ENCODE measurements at places on chromosomes 2 and 18.

DNA sequence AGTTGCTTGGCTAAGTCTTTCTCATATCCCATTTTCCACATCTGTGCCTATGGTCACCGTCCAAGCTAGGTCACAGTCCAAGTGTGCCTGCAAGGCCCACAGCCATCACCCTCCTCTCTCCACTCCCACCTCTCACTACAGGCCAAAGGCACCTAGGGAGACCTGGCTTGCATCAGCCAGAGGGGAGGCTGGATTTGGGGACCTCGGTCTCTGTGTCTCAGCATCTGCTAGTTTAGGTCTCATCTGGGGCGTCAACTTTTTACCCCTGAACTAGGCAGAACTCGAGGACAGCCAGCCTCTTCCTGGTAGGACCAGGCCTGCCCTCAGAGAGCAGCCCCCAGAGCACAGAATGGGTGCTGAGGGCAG is 217.1 kb downstream of the DYSF start:
- no peak for DNase-seq

DNA sequence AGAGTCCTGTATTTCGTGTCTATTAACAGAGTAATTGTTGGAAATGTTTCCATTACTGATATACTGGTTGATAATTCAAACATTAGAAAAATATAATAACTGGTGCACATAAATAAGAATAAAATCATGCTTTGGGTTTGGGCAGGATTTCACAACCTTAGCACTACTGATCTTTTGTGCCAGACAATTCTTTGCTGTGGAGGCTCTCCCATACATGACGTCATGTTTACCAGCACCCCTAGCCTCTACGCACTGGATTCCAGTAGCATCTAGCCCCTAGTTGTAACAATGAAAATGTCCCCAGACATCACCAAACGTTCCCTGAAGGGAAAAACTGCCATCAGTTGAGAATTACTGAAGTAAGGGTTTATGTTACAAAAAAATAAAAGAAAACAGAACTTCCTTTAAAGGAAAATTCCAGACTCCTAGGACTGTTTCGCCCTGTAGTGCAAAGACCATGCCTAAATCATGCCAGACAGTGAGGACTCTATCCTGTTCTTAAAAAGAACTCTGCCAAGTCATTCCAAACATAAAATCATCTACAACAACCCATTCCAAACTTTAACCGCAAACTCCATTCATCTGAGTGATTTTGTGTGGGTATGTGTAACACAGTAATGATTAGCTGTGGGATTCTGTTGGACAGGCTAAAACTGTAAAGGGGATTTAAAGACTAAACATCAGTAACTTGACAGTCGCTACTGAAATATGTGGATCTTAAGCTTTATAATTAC is 313.4 kb upstream of the CCDC68 start:
- DNase-seq = no peak

- no peak for DNase-seq
These were observed 6.9 kb downstream of the ACYP2 start for GRCh38 chr2:54122171-54122935.

DNA sequence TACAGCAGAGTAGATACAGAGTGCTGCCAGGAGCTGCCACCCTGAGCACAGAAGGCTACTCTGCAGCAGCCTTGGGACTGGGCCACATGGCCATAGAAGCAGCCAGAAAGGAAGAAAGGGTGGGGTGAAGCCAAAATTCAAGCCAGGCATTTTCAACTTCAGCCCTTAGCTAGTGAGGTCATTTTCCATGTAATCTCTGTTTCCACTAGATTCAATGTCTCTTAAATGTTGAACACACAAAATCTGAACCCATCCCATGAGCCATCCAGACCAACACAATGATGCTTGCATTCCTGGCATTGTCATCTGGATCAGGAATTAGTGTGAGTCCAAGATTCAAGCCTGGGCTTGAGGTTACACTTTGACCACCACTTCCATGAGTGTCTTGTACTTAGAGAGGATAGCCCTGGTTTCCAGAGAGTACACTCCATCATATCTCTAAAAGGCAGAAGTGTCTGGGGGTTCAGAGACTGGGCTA is 243.6 kb downstream of the OSR1 start:
- DNase-seq = peak; percentile 29

GRCh38 chr2:189952536-189953109 is 109.9 kb downstream of the MSTN start:
- no peak for DNase-seq

GRCh38 chr2:220981926-220982325 is 590.2 kb downstream of the EPHA4 start:
- DNase-seq = no peak

- DNase-seq = peak; percentile 19
These were observed 236.5 kb downstream of the ZNF804A start for GRCh38 chr2:184834699-184835397.

- DNase-seq = peak; percentile 14
These were observed 241.8 kb upstream of the MGAT5 start for GRCh38 chr2:134011936-134012586.

- no peak for DNase-seq
These were observed 26.0 kb downstream of the MARCO start for GRCh38 chr2:118968042-118968441.

DNA sequence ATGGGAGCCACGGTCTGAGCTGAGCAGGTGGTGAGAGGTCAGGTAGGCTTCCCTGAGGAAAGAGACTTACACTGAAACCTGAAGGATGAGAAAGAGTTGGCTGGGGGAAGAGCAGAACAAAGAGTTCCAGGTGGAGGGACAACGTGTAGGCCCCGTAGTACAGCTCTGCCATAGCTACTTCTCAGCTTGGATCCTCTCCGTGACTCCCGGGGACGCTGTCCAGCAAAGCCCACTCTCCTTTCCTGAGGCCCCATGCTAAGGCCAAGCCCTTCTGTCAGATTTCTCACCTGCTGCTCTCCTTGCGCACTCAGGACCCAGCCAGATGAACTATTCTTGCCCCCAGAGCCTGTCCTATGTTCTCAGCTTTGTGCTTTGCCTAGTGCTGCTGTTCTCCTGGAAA is 173.8 kb downstream of the GALNT1 start:
- no peak for DNase-seq

DNA sequence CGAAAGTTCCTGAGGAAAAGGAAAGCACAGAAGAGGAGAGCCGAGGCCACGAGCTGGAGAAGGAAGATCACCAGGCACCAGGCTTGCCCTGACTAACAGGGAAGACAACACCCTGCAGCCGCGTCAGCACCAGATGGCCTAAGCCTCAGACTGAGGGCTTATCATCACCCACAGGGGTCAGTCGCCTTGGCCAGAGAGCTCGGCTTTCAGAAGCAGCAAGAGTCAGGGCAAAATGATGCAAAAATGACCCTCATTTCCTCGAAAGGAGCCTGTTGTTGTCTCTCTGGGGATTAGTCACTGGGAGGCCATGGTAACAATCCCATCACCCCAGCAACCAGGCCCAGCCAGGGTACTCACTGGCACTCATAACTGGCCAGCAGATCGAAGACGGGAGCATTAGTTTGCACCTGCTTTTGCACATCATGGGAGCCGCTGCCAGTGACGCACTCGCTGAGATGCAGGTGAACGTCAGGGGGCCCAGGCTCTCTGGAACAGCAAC is 42.7 kb upstream of the ZFP36L2 start:
- peak; percentile 99 for DNase-seq

GRCh38 chr2:40178971-40179370 is 272.9 kb downstream of the SLC8A1 start:
- DNase-seq = no peak

- DNase-seq = no peak
These were observed 468.9 kb upstream of the HS6ST1 start for GRCh38 chr2:128787616-128788015.

- no peak for DNase-seq
These were observed 1.3 kb upstream of the FIGN start for GRCh38 chr2:163737190-163737439.

DNA sequence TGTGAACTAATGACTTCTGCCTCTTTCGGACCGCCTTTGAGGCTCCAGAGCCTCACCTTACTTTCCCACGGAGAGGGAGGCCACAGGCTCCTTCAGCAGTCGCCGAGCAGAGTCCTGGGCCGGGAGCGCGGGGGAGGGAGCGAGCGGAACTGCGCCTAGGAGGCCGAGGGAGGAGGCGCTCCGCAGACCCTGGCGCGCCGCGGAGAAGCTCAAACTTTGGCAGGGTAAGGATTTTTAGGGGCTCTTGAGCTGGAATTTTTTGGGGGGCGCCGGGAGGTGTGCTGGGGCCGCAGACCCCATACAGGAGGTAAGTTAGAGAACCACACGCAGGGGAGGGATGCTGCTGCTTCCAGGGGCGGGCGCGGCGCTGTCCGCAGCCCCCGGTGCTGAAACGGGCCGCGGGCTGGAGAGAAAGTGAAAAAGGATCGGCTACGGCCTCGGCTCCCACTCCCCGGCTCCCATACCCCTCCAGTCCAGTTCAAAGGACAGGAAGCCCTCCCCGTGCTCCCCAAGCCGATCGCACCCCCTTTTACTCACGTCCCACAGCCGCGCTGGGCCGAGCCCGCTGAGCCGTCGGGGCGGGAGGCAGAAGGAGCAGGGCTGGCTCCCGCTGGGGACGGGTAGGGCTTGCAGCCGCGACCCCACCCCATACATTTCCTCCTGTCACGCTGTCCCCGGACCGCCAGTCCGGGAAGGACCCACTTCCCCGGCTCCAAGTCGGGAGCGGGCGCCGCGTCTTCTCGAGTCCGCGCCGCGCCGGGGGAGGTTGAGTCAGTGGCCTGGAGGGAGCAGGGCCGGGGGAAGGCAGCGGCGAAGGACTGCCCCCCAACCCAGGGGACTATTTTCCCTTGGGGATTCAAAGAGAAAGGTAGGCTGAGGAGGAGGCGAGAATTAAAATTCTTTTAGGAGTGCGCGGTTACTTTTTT is at the start of gene CNGA3:
Gene CNGA3, plus strand, starts transcription at position 146 of the 926 bp plus-strand sequence. CDS start 23,520 bp downstream, outside the sequence.
- DNase-seq = peak; percentile 26

DNA sequence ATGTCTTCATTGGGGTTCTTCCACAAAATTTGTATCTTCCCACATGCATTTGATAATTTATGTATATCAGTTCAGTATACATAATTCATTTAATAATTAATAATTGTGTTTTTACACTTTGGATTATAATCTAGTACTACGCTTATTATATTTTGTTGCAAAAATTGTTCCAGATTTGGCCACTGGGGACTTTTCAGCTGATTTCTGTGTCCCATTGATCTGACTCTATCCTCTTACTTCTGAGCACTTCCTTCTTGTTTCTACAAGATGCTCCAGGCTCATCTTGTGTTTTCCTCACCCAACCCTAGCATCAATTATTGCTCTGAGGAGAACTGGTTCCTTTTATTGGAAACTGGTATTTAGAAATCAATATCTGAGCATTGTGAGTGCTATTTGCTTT is 215.3 kb upstream of the CDH19 start:
- DNase-seq = no peak

- no peak for DNase-seq
These were observed 1182.9 kb upstream of the CRIM1 start for GRCh38 chr2:35172687-35173086.

DNA sequence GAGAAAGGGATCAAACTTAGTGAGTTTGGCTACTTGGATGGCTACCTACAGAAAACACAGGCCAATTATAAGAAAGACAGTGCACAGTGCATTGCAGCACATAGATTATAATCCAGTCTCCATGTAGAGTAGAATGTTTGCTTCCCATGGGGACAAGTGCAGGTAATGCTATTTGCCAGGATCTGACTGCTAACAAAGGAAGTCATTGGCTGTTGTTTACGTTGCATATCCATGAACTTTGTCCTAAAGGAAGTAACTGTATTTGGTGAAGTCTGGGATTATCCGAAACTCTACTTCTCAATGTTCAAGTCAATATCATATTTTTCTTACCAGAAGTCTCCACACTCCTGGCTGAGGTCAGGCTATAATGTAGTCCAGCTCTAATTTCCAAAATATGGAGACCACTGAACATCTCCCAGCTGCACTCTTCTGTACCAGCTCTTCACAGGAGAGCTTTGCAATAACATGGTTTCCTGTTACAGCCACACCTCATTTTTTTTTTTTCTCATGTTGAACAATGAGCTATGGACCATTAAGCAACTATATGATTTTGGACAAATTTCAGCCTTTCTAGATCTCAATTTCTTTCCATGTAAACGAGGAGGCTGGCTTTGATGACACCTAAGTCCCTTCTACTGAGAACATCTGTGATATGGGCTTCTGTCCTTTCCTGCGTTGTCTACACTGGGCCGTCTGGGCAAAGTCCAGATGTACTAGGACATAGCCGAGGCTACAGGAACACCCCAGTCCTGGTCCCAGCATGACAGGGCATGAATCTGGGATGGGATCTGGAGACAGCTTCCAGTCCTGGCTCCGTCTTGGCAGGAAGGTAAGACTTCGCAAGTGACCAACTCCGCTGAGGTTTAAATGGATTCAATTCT is 154.8 kb downstream of the LAMA1 start:
- no peak for DNase-seq

- DNase-seq = no peak
These were observed 11.8 kb downstream of the SERPINB8 start for GRCh38 chr18:63981719-63982118.

DNA sequence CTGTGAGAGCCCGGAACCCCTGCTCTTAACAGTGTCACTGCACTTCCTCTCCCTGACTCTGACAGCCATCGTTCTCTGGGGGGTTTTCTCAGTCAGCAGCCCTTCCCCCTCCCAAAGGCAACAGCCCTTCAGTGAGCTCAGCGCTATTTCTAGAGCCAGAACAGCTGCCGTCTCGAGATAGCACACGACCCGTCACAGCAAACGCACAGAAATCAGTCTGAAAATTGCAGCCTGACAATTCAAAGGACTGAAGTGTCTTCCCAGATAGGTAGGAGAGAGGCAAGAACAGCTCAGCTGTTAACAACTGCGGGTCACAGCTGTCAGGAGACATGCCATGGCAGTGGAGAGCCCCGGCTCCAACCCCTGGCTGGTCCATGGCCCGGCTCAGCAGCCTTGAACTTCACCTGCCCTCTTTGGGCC is 45.4 kb downstream of the ST8SIA5 start:
- DNase-seq = no peak

- DNase-seq = peak; percentile 63
These were observed 34.5 kb downstream of the RAB31 start for GRCh38 chr18:9742524-9743131.

GRCh38 chr2:28390241-28390745 is 2.4 kb upstream of the FOSL2 start:
- peak; percentile 97 for DNase-seq

GRCh38 chr2:88692187-88692586 is 714 bp downstream of the RPIA start:
- DNase-seq = peak; percentile 16

- DNase-seq = peak; percentile 70
These were observed 25.0 kb downstream of the FASTKD2 start for GRCh38 chr2:206790311-206790935.

- DNase-seq = no peak
These were observed 416.1 kb downstream of the LPIN1 start for GRCh38 chr2:12162269-12163247.

- no peak for DNase-seq
These were observed 18.5 kb downstream of the GKN1 start for GRCh38 chr2:68992933-68993332.

DNA sequence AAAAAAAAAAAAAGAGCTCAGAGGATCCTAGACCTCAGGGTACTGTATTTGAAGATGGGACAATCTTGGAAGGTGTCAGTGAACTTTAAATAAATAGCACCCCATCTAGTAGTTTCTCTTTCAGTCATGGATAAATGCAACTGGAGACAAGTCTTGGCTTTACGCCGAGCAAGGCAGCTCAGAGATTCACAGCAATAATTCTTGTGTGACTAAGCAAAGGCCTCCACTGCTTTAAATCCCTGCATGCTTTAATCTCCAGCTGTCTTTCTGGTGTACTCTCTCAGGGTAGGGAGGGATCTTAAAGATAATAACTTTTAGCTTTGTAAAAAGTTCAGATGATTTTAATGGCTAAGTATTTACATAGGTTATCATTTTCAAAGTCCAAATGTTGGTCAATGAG is 36.3 kb downstream of the NRXN1 start:
- peak; percentile 60 for DNase-seq

All from choroid plexus epithelial cell (primary cell).